ENCODE measurements at places on chromosomes 16 and 17.

DNA sequence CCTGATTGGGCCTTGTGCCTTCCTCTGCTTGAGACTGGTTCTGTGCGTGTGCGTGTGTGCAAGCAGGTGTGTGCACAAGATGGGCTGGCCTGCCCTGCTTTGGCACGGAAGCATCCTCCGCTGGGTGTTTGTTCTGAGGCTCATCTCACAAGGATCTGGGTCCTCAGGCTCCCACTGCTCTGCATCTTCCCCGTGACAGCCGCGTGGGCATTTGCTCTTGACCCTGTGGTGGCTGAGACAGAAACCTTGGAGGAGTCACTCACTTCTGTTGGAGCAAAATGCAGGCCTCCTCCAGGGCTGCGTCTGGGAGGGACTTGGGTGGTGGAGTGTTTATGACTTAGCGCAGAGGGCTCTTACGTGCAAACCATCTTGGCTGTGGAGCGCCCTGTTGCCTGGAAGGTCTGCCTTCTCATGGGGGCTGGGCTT is 119.2 kb downstream of the RPTOR start:
- no peak for DNase-seq

GRCh38 chr16:75288596-75289120 is 37.2 kb upstream of the BCAR1 start:
- DNase-seq, result no peak

DNA sequence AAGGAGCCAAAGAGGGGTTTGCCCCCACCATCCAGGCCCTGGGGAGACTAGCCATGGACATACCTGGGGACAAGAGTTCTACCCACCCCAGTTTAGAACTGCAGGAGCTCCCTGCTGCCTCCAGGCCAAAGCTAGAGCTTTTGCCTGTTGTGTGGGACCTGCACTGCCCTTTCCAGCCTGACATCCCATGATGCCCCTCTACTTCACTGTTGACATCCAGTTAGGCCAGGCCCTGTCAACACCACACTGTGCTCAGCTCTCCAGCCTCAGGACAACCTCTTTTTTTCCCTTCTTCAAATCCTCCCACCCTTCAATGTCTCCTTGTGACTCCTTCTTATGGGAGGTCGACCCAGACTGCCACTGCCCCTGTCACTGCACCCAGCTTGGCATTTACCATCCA is 19.8 kb upstream of the CBFB start:
- DNase-seq, result no peak

DNA sequence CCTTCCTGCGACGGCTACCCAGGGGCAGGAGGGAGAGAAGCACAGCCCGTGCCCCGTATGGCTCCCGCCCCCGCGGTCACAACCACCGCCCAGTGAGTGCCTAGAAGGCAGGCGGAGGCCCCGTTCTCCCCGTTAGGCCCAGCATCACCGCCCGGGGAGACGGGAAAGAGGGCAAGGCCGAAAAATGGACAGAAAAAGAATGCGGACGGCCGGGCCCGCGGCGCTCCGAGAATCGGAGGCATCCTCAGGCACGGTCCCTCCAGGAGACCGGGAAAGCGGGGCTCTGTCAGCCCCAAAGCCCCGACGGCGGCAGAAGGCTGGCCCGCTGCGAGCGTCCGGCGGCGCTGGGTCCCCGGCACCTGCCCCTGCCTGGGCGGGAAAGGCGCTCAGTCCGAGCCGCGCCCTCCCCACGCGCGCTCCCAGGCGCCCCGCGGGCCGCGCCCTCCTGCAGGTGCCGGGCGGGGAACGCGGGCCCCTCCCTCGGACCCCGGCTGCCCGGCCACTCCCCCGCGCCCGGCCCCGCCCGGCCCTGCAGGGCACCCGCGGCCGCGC is 407 bp downstream of the MCRIP1 start:
- DNase-seq, result no peak

DNA sequence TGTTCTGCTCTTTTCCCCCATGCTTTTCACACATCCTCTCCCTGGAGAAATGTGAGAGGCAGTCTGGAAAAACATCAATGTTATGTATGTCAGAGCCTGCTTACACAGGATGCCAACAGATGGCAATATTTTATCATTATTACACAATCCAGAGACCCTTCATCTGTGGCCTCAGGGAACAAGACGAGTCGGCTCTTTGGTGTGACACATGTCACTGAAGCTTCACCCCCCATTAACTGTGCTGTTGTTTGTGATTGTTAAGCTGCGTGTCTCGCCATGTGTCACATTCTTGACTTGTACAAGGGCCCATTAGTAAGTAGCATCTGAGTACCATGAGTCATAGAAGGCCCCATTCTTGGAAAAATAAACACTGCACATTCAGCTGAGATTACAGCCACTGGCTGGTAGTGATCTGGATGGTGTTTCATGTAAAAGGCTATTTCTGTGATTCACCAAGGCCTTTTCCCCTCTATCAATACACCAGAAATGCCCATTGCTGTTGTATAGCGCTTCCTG is 682.1 kb upstream of the SOX9 start:
- peak; percentile 12 for DNase-seq

DNA sequence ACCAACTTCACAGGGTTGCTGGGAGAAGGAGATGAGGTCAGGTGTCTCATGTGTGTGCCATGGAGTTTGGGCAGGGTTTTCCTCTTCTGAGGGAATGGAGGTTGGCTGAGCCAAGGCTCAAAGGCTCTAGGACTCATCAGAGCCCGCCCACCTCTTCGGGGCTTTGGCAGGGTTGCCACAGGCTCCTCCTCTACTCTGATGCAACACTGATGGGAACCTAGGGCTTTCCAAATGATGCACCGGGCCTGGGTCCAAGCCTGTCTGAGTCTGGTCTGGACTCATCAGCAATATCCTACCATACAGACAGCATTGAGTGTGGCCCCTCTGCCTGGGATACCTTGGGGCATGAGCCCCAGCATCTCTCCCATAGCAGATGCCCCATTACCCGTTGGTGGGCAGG is 59.5 kb upstream of the LHX1 start:
- DNase-seq, result no peak

DNA sequence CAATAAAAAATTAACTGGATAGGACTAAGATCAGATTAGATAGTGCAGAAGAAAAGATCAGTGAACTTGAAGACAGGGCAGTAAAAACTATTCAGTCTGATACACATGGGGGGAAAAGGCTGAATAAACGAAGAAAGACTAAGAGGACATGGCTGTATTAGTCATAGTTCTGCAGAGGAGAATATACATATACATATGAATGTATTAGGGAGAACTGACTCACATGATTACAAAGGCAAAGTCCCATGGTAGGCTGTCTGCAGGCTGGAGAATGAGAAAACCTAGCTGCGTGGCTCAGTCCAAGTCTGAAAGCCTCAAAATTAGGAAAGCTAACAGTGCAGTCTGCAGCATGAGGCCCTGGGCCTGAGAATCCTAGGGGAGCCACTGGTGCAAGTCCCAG is 98.2 kb upstream of the GNAO1 start:
- no peak for DNase-seq

- DNase-seq, result no peak
Observed at GRCh38 chr16:81170824-81171223, 67.7 kb upstream of the BCO1 start.

DNA sequence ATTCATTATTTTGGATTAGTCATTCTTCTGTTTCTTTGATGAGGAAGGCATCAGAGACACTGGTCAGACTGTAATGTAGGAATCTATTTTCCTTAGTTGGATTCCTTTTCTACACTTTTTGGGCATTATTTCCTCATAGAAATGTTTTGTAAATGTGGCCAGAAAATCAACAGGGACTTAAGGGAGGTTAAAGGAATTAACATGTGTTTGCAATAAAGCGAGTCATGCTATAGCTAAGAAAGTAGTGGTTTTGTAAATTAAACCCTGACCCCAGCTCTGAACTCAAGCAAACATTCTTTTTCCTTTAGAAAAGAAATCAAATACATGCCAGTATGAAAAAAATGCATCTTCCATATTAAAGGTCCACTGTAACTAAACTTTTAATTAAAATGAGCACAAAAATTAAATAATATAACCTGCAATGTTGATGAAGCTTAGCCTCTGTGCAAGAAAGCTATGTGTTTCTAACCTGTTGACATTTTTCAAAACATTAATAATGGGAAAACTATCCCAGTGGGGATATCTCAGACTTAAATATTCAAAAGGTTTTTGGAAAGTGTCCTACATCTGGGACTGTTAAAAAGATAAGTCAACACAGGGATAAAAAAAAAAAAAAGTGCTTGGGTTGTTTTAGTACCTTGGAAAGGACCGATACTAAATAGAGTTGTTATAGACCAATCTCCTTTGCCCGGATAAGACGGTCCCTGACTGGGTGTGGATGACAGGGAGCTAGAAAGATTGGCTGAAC is 428.0 kb downstream of the CA10 start:
- DNase-seq, result no peak

DNA sequence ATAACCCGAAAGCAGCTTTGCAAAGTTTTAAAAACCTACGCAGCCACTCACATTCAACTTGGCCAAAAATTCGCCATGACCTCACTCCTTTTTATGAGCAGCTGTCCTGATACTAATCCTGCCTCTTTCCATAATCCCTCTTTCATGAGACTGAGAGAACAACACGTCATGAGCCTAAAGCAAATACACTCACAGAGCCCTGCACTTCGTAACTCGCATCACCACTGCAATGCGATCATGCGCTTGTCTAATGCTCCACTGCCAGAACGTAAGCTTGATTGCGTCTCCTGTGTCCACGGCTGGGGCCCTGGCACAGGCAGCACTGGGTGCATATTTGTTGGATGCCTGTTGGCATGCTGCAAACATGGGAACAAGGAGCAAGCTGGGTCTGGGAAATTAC is 36.2 kb downstream of the CDRT4 start:
- DNase-seq, result no peak

DNA sequence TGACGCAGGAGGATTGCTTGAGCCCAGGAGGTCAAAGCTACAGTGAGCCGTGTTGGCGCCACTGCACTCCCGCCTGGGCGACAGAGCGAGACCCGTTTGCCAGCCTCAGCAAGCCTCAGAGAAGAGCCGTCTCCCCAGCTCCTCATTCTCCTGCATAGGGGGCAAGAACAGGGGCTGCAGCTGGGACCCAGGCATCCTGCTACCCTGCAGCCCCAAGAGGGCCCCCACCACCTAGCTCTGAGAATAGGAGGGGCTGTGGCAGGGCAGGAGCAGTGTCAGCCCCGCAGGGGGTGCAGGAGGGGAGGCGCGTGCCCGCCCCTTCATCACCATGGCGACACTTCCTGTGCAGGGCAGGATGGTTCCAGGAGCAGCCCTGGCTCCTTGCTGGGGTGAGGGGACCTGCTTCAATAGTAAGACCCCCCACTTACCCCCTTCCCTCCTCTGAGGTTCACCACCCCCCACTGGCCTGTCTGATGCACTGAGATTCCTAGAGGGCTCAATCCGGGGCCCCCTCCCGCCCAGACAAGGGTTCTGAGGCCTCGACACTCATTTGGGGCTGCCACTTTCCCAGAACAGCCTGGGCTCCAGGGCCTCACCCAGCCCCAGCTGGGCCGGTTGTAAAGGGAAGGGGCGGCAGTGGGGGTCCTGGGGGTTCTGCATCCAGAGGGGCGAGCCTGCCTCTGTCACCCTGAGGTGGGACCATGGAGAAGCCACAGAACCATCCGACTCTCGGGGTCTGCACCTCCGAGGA is 20.2 kb downstream of the VASN start:
- no peak for DNase-seq

GRCh38 chr17:57522042-57523005 is 222.8 kb downstream of the CCDC182 start:
- DNase-seq, result no peak

GRCh38 chr16:35252356-35252936 is 1793.0 kb downstream of the TP53TG3F start:
- no peak for DNase-seq

DNA sequence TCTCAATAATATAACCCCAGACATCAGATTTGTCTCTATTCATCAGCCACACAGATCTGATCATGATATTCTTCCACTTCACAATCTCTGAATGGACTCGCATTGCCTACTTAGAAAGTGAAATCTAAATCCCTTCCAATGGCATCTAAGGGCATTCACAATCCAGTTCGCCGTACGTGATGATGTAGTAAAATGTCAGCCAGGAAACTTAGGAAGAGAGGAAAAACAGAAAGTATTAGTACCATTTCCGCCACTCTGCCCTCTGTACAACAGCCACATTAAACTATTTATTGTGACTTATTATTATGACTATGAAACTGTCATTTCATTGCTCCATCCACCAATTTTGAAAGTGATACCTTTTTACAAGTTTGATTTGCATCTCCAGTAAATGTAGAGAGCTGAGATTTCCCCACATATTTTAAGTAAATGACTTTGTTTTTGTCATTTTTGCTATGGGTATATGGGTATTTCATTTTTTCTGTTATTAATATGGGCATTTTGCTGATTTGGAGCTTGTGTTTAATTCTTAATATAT is 69.4 kb upstream of the SMIM36 start:
- DNase-seq, result no peak

- no peak for DNase-seq
Observed at GRCh38 chr17:72826602-72827001, 265.9 kb downstream of the SLC39A11 start.

DNA sequence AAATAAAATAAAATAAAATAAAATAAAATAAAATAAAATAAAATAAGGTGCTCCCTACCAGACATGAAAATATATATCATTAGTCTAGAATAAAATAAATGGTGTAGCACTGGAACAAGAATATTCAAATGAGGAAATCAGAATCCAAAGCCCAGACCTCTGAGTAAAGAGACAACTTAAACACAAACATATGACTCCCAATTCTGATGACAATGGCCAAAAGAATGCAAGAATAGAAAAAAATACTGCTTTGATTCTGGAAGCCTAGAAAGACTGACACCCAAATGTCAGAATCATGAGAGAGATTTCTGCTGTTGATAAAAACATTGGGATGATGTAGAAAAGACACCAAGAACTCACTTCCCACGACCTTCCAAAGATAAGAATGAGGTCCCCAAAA is 27.9 kb downstream of the MYOCD start:
- no peak for DNase-seq

- DNase-seq, result no peak
Observed at GRCh38 chr16:47359478-47359877, 101.4 kb downstream of the ITFG1 start.

GRCh38 chr17:75752405-75752709 is 12.6 kb downstream of the GALK1 start:
- no peak for DNase-seq

- no peak for DNase-seq
Observed at GRCh38 chr16:69319826-69320739, 8.9 kb downstream of the VPS4A start.

GRCh38 chr16:8998108-8998507 is 34.4 kb upstream of the USP7 start:
- no peak for DNase-seq

GRCh38 chr17:73064084-73064938 is 28.2 kb downstream of the SLC39A11 start:
- DNase-seq, result no peak

GRCh38 chr17:78952706-78953105 is 27.0 kb downstream of the LGALS3BP start:
- DNase-seq, result no peak

GRCh38 chr16:48481211-48481610 is 96.0 kb upstream of the SIAH1 start:
- DNase-seq, result no peak
